HFFc6 (cell line): ENCODE measurements at places on chromosomes 4 and X. TPM values are rescaled to one million over a fixed set of nuclear protein-coding genes. Genes with fewer than 3 reads are reported as not detected.

Gene ZDHHC15
- not detected in 3 replicates for total RNA-seq

Gene GLOD5
- total RNA-seq = not detected in 3 replicates

Gene AWAT2
- total RNA-seq = not detected in 3 replicates

Gene DACH2
- total RNA-seq = not detected in 3 replicates

Gene PRKX
- total RNA-seq = 8.7 to 11.0 TPM (median 9.0 TPM) in 3 replicates

Gene HDX
- total RNA-seq = 1.4 to 1.8 TPM (median 1.6 TPM) in 3 replicates
